ENCODE measurements at places on chromosomes 6 and 20.

DNA sequence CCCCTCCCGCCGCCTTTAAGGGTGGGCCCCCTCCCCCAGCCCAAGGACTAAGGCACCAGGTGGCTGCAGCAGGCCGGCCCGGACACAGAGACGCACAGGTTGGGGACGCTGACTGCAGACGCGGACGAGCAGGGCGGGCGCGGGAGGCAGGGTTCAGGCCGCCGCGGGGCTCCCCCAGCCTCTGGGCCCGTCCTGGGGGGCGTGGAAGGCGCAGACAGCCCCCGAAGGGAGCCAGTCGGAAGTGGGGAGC is 9.3 kb downstream of the DUSP15 start:
- no peak for DNase-seq

DNA sequence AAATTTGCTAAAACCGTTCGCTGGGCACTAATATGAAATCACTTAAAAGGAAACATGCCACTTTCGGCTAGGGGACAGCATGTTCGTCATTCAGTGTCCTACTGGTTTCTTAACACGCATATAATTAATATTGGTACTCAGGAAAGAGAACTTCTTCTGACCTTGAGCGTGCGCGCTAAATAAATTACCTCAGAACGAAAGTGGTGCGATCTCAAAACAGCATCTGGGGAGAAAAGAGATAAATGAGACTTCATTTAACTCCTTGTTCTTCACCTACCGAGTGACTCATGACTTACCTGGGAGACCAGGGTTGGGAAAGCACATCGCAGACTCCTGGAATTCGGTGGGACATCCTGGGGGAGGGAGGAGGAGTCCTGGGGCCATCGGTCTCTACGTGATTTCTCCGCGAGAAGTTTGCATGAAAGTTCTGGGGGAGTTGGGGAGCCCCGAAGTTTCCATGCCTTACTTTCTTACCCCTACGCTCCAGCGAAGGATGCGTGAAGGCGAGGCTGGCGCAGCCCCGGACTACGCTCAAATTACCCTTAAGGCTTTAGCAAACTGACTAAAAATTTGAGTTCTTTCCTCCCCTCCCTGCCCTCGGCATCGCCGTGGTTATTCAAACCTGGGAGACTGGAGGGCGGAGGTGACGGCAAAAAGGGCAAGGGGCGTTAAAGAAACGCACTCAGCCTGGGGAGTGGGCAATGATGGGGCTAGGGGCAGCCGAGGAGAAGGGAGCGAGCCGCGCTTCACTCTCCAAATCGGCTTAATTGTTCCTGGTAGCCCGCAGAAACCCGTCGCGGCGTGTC is 1.1 kb upstream of the BEND6 start:
- DNase-seq, result no peak

DNA sequence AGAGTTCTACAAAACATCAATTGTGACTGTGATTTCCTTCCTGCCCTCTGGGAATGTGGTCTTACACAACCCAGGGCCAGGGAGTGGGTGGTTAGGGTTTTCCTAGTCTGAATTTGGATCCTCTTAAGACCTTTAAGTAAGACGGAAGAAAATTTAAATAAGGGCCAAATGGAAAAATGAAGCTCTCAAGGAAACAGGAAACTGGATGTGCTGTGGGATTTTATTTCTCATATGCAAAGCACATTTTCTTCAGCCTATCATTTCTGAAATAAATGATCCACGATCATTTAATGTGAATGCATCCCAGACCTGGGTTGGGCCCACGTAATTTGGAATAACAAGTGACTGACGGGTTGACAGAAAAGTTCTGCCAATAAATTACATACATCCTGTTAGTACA is 243.6 kb downstream of the CLIC5 start:
- DNase-seq, result no peak

- DNase-seq, result no peak
Observed at GRCh38 chr20:53898556-53898931, 171.8 kb downstream of the BCAS1 start.

DNA sequence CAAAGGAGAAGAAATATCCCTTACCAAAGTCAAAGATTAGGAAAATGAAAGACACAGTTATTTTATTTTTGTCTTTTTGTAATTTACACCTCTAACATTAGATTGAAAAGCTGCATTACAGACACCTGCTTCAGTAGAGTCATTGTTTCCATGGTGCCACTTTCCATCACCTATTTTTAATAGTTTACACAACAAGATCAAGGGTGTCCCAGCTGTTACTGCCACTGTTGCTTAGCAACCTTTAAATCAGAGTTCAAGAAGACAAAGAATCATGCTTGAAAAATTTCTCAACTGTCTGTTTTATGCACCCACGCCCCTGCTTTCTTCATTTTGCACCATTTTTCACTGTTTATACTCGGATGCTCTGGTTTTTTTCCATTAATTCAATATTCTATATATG is 668.2 kb upstream of the GJE1 start:
- peak; percentile 91 for DNase-seq

DNA sequence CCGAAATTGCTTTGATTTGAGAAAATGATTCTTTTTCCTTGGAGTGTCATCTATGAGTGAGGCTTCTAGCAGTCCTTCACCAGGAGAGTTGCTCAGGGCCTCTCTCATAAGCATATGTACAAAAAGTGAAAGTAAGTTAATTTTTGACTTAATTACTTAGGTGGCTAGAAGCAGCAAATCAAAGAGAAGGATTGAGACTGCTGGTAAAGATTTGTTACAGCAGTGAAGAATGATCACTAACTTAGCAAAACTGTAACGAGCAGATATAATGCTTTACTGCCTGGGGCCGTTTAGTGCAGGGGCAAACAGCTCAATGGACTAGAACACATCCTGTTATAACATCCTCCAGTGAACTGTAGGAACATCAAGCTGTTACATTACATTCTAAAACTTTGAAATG is 167.8 kb upstream of the RIPOR2 start:
- DNase-seq, result no peak

DNA sequence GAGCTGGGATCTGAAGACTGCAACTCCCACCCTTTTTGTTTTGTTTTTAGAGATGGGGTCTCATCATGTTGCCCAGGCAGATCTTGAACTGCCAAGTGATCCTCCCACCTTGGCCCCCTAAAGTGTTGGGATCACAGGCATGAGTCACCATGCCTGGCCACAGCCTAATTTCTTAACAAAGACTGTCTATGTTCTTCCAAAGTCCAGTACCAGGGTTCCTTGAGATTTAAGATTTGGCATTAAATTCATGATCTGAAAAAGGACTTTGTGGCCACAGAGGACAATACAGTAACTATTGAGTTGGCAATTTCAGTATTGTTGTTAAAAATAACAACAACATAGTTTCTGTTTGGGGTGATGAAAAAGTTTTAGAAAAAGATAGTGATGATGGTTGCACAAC is 28.7 kb upstream of the BEND3 start:
- DNase-seq, result no peak

GRCh38 chr20:25023356-25023755 is 30.8 kb upstream of the APMAP start:
- no peak for DNase-seq

DNA sequence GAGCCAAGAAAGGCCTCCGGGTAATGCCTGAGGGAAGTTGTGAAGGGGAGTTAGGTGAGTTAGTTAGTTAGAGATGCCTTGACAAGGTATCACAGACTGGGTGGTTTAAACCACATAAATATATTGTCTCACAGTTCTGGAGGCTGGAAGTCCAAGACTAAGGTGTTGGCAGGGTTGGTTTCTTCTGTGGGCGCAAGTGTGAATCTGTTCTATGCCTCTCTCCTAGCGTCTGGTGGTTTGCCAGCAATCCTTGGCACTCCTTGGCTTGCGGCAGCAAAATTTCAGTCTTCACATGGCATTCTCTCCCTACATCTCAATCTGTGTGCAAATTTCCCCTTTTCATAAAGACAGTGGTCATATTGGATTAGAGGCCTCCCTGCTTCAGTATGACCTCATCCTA is 29.7 kb upstream of the RANBP9 start:
- no peak for DNase-seq

- no peak for DNase-seq
Observed at GRCh38 chr20:58655328-58656107, 4.4 kb downstream of the STX16 start.

- no peak for DNase-seq
Observed at GRCh38 chr6:36800223-36801076, 38.8 kb downstream of the CPNE5 start.

DNA sequence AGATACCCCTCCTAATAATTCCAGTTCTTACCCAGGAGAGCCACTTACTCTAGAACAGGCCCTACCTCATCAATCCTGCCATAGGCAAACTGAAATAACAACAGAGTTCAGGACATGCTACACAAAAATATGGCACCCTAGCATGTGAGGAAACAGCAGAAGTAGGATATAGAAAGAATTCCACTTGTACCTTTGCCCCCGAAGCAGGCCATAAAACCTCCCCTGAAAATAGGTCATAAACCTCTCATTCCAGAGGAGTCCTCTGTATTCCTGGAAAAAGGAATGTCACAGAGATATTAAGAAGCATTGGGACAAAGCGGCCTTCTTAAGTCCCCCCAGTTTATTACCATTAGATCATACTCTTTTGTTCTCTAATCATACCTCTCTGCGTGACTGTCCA is 504.3 kb upstream of the MARCKS start:
- DNase-seq, result no peak

GRCh38 chr20:32649697-32650400 is 23.9 kb downstream of the C20orf203 start:
- DNase-seq, result no peak

All from NCI-H1092 (cell line).